Stimulated activated CD8-positive, alpha-beta memory T cell treated with anti-CD3 and anti-CD28 coated beads, Interleukin-4, amount 100 ng/mL, for 4 hours (primary cell): ENCODE measurements at places on chromosomes 16 and 17.

- DNase-seq, result no peak
These were observed 16.2 kb downstream of the BMERB1 start for GRCh38 chr16:15450624-15451023.

DNA sequence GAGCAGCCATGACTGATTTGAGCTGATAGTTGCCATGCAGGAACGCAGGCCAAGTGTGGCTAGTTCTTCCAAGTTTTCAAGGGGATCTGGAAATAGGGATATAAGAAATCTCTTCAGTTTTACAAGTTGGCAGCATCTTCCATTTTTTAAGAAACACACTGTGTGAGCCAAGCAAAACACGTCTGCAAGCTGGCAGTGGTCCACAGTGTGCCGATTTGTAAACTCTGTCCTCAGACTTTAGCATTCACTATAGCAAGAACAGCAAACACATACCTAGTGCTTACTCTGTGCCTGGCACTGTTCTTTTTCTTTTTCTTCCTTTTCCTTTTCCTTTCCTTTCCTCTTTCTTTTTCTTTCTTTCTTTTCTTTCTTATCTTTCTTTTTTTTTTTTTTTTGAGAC, 2.9 kb downstream of the ORAI3 start:
- no peak for DNase-seq

GRCh38 chr17:61158376-61158775, 241.3 kb upstream of the TBX2 start:
- no peak for DNase-seq

DNA sequence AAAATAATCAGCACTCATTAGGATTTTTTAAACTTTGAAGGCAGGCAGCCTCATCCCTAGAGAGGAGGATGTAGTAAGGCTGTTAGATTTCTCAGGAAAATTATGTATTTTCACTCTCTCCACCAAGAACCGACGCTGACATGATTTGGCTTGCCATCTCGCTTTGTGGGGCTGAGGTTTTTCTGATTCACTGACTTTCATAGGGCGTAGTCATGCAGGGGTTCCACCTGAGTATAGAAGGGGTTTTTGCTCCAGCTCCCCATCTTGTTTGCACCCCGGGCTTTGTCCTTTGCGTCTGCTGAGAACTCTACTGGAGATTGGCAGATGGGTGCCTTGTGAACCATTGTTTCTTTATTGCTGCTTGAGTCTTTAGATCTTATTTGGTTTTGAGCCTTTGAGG, 20.2 kb downstream of the TOM1L1 start:
- DNase-seq, result no peak
